Skin of body (tissue), 3 donors: ENCODE measurements at places on chromosomes 4 and X.
A peak's percentile ranks its signal among the peaks of the same experiment; 100 is the strongest.

- DNase-seq = no peak
Measured at GRCh38 chrX:31500921-31501320, 429.1 kb upstream of the FTHL17 start.

DNA sequence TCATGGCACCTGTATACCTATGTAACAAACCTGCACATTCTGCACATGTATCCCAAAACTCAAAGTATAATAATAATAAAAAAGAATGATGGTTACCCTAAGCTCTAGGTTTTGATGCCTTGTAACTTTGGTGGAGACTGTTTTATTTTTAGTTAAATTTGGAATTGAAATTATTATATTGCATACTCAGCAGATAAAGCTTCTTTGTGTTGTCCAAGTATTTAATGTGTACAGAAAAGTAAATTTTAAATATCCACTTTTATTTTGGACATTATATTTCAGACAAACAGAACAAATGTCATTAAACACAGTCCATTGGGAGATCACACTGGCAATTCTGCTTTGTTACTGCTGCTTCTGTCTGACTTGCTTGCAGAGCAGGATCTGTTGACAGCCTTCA, 684.5 kb upstream of the CT83 start:
- no peak for DNase-seq

DNA sequence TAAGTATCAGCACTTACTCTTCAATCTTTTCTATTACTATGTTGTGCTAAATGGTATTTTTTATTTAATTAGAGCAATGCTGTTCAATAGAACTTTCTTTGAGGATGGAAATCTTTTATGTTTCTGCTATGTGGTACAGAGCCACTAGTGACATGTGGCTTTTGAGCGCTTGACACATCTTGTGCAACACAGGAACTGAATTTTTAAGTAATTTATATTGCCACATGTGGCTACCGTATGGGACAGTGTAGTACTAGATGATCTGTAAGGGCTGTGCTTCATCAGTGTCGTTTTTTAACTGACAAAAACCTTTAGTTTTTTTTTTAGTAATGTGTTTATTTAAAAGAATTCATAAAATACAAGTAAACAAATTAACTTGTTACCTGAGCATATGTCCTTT, 22.4 kb downstream of the HPRT1 start:
- peak; percentile 35 for DNase-seq

GRCh38 chr4:94759767-94760211, 2.0 kb downstream of the BMPR1B start:
- DNase-seq = no peak

GRCh38 chr4:137638934-137639333, 106.6 kb upstream of the PCDH18 start:
- DNase-seq = no peak

DNA sequence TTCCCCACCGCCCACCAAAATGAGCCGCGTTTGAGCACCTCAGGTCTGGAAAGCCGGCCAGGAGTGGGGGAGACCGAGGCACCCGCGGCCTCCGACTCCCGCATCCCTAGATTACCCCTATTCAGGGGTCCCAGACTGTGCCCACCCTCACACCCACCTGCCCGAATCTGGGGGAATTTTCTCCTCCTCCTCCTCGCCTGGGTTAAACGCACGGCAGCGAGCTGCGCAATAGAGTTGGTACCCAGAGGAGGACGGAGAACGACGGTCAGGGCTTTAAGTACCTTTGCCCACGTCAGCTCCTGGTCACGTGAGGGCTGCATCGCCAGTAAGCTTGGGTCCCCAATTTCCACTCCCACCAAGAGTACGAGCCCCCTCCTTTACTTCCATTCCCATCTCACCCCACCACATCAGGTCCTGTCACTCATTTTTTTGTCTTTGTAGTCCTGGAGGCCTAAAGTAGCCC, at the start of gene ARMCX2:
Gene ARMCX2, minus strand, starts transcription at position 250 of the 463 bp plus-strand sequence. CDS start 2,262 bp downstream, outside the sequence.
- DNase-seq = peak; percentile 38

DNA sequence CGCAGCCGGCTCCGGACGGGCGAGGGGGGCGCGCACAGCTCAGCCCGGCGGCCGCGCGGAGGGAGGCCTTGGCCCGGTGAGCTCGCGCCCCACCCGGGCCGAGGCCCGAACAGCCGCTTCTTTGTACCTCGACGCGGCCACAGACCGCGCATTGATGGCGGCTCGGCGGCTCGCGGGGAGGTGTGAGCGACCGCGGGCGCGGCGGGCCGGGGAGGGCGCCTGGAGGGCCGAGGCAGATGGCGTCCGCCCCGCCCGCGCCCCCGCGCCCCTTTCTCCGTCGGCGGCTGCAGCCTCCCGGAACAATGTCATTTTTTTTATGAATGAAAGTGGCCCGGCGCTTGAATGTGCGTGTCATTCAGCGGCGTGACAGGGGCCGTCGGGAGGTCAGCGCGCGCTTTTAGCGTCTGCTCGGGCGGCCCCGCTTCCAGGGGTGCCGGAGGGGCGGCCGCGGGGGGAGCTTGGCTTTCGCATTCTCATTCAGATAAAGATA, 1.8 kb downstream of the FGFR3 start:
- DNase-seq = no peak

GRCh38 chrX:69932323-69932722, 117.4 kb downstream of the AWAT2 start:
- no peak for DNase-seq

DNA sequence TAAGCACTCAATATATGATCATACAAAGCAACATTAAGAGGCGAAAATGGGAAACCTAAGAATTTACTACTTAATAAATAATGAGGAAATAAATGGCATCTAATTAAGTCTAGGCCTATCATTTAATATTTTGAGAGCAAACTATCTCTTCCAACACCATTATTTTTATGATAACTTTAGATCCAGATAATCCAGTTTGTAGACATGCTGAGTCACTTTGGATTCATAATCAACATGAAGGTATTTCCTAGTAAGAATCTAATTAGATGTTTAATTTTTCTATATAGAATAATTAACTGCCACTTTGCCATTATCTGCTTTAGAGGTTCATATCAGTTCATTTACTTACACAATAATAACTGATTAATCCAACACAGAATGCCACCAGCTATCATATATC, 336.2 kb downstream of the INPP4B start:
- no peak for DNase-seq

DNA sequence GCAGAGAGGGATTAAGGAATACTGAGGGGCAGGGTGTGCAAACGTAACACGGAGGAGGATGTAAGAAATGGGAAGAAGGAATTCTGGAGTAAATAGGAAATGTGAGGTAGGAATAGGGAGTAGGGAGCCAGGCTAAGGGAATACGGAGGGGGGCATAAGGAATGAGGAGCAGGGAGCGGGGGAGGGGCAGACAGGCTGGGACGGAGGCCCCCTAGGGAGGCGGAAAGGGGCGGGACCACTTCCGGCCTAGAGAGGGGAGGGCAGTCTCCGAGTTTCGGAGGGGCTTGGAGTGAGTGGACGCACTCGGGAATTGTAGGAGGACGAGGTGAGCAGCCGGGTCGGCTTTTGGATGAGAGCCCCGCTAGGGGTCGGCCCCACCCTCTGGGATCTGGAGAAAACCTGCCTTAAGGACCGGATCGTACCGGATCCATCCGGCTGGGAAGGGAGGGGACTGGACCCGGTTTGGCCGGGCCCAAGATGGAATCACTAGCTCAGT, 612 bp downstream of the MAGED2 start:
- DNase-seq = peak; percentile 83

DNA sequence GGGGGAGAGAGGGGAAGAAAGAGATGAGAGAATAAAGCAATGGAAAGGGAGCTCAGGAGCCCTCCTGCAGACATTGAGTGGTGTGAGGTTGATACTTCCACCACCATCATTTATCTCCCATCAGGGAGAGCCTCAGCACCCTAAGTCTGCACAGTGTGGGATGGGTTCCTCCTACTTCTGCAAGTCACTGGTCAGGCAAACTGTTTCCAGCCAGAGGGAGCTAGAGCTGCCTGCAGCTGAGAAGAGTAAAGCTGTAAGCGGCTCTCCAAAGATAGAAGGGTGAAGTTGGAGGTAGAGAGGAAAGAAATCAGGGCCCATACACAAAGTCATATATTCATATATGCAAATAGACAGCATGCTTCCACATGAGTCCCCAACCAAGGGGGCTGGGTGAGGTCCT, 21.9 kb upstream of the ZNF81 start:
- DNase-seq = no peak

DNA sequence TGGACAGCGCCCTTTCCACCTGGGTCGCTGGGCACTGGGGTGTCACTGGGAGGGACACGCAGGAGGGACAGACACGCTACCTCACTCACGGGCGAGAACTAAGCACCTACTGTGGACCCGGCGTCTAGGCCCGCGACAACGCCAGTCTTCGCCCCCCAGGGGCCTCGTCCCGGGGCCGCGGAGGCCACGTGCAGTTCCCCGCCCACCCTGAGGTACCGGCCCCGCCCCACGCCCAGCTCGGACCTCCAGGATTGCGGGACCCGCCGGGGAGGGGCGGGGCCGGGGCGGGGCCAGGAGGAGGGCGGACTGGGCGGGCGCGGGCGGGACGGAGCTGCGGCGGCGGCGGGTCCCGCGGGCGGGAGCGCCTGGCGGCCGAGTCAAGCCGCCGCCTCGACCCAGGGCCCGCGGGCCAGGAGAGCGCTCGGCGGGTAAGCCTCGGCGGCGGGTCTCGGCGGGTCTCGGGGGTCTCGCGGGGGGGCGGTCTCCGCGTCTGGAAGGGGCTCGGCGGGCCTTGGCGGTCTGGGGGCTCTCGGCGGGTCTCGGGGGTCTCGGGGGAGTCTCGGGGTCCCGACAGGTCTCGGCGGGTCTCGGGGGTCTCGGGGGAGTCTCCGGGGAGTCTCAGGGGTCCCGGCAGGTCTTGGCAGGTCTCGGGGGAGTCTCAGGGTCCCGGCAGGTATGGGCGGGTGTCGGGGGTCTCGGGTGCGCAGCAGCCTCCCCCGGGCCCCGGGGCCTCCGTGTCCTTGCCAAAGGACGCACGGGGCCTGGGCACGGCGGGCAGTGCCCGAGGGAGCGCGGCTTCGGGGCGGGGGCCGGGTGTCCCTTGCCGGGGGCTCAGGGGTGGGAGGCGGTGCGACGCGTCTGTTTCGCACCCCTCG, at the start of gene SH3BP2:
Gene SH3BP2, plus strand, starts transcription at position 375 of the 875 bp plus-strand sequence. CDS start 27,533 bp downstream, outside the sequence.
- no peak for DNase-seq

GRCh38 chr4:188107931-188108843, 1.2 kb downstream of the TRIML2 start:
- DNase-seq = no peak

DNA sequence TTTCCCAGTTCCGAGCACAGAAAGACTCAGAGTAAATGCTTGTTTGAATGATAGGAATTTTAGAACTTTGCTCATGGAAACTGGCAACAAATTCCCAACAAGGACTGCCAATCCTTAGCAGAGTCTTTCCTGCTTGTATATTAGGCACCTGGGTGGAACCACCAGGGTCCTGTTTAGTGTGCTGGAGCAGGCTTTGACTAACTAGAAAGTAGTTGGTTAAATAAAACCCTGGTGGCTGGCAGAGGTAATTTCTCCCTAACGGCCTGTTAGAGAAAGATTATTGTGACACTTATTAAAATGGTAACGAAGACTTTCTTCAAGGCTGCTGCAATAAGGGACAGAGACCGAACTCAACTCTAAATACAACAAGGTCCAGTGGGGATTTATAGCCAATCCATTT, 103.6 kb upstream of the TEX13D start:
- DNase-seq = no peak

DNA sequence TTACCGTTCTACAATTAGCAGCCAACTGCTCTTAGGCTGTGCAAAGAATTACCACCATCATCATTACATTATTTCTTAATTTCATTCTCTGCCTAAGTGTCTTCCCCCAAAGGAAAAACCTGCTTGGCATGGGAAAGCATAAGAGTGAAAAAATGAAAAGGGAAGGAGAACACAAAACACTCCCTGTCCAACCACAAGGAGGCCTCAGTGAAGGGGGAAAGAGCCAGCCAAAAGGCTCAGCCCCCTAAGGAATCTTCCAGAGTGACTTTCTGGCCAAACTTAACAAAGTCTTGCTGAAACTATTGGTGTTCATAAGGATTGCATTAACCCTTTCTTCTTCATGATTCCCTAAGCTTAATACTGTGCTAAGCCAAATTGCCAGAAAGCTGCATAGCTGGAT, 287.4 kb downstream of the SMARCA1 start:
- DNase-seq = no peak

DNA sequence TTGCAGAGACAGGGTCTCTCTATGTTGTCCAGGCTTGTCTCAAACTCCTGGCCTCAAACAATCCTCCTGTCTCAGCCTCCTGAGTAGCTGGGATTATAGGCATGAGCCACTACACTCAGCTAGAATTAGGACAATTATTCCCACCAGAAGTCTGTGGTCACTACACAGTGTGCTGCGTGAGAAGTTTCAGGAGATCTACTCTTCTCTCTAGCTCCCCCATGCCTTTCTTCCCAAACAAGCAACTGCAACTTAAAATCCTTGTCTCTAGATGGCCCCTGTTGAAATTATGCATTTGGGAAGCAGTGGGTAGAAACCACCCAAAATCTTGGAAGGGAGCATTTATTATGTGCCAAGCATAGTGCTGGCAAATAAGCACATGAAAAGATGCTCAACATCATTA, 21.1 kb upstream of the MAP7D3 start:
- no peak for DNase-seq

DNA sequence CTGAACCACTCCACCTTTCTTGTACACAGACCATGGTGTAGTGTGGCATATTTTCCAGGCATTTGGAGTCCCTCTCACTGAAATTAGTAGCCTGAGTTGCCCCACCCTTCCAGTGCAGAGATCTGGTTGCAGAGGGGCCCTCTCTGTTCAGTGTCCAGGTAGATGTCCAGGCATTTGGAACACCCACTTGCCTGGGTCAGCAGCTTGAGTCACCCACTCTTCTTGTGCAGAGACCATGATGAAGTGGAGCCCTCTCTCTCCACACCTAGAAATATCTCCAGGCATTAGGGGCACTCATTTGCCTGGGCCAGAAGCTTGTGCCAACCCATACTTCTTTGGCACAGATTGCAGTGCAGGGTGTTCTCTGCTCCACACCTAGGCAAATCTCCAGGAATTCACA, 2733.3 kb downstream of the PCDH7 start:
- DNase-seq = no peak

GRCh38 chrX:11111947-11112346, 815 bp downstream of the HCCS start:
- no peak for DNase-seq

- no peak for DNase-seq
Measured at GRCh38 chr4:2570551-2571222, 34.2 kb downstream of the FAM193A start.

DNA sequence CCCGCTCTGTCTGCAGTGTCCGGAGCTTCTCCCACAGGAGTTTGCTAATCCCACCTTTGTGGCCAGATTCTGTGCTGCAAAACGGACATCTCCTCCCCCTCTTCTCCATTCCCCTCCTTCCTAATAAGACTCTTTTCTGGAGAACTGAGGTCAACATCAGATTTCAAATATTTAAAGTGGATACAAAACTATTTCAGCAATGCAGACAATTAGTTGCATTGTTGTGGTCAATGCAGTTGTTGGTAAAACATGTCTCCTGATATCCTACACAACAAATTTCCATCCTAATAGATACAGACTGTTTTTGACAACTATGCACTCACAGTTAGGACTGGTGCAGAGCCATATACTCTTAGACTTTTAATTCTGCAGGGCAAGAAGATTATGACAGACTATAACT, 5.1 kb upstream of the MCUB start:
- DNase-seq = no peak
